ENCODE measurements at places on chromosomes 6 and 20. TPM values are rescaled to one million over a fixed set of nuclear protein-coding genes. Genes with fewer than 3 reads are reported as not detected.

DNA sequence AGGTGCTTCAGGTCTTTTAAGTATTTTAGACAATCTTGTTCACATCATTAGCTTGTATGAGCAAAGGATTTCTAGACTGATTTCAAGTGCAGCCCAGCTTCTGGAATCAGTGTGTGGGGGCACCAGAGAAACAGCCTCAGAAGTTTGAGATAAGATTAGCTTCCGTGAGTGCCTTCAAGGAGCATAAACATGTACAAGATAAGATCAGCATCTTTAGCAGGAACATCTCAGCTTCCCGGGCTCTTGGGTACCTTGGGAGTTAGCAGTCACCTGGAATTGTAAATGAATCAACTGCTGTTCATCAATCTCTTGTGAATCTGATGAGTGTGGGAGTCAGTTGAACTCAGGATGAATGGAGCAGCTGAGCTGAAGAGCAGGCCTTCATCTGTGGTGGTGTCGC, 12.0 kb upstream of the CITED2 start:
- no peak for DNase-seq

RCAN2 gene
- 10.8 TPM for total RNA-seq

DNA sequence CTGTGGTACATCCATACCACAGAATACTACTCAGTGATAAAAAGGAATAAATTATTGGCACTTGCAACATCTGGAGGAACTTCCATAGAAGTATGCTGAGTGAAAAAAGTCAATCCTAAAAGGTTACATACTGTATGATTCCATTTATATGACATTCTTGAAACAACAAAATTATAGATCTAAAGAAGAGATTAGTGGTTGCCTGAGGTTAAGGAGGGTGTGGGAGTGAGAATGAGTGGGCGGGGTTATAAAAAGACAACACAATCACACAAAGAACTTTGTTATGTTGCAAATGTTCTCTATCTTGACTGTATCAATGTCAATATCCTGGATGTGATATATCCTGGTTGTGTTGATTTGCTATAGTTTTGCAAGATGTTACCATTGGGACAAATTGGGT, 21.2 kb downstream of the SNRPB start:
- DNase-seq: no peak

DNA sequence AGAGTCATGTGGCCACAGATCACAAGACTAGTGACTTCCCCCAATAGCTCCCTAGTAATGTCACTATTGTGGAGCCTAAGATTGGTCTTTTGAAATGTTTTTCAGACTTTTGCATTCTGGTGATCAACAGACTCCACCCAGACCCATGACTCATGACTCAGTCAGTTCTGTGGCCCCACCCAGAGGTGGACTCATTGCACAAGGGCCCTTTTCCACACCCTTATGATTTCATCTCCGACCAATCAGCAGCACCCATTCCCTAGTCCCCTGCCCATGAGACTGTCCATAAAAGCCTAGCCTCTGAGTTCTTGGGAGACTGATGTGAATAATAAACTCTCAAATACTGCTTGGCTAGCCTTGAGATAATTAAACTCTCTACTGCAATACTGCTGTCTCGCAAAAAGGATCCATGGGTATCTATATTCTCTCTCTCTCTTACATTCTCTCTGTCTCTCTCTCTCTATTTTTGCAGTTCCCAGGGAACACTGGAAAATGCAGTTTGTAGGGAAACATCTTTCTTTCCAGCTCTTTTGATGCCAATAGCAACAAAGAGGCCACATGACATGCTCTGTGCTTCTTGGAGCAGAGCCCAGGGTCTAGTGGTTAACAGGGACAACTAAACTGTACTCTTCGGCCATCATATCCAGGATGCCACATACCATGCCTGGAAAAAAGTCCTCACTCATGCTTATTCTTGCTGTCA, 71.3 kb upstream of the IYD start:
- DNase-seq: peak; percentile 43

DNA sequence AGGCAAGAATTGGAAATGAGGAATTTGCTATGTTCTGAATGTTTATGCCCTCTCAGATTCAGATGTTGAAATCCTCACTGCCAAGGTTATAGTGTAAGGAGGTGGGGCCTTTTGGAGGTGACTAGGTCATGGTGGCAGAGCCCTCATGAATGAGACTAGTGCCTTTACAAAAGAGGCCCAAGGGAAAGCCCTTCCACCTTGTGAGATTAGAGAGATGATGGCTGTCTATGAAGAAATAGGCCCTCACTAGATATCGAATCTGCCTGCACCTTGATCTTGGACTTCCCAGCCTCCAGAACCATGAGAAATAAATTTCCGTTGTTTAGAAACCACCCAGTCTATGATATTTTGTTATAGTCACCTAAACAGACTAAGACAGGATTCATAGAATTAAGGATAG, 10.4 kb downstream of the ASIP start:
- no peak for DNase-seq

DNA sequence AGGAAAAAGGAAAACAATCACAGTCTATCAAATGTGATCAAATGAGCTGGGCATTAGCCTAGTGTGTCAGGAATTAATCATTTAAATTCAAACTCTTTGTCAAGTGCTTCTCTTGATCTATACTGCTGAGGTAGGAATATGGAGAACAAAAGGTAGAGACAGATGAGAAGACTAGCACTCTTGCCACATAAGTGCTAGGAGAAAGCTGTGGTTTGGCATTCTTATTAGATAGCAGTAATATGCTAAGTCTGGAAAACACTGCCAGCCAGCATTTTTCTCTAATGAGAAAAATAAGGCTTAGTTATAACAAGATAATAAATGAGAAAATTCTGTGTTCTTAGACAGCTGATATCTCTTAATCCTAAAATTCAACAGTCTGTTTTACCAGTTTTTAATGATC, 38.9 kb downstream of the ORC3 start:
- no peak for DNase-seq

PDE10A gene
- 14.0 TPM for total RNA-seq

- DNase-seq: no peak
These were observed 22.2 kb downstream of the PGBD1 start for GRCh38 chr6:28303570-28303969.

GRCh38 chr20:48844996-48845395, 17.2 kb upstream of the PREX1 start:
- no peak for DNase-seq

TUBB2B gene
- total RNA-seq: 87.5 TPM

NSFL1C gene
- total RNA-seq: 28.5 TPM

MACROD2 gene
- total RNA-seq: 5.0 TPM

DNA sequence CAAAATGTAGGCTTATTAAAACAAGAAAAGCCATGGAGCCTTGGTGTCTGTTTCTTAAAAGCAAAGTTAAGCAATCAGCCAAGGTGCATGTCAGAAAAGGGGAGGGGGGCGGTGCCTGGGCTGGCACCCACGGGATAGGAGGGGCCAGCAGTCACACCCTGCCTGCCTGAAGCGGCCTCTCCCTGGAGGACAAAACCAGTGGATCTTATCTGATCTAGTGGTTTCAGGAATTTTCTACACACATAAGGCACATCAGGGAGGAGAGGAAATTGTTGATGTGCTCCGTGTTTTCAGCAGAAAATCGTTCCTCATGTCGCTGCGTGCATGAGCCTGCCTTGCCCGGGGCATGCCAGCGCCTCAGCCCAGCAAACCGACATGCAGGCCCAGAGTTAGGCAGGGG, 276.4 kb downstream of the TAF4 start:
- no peak for DNase-seq

DNA sequence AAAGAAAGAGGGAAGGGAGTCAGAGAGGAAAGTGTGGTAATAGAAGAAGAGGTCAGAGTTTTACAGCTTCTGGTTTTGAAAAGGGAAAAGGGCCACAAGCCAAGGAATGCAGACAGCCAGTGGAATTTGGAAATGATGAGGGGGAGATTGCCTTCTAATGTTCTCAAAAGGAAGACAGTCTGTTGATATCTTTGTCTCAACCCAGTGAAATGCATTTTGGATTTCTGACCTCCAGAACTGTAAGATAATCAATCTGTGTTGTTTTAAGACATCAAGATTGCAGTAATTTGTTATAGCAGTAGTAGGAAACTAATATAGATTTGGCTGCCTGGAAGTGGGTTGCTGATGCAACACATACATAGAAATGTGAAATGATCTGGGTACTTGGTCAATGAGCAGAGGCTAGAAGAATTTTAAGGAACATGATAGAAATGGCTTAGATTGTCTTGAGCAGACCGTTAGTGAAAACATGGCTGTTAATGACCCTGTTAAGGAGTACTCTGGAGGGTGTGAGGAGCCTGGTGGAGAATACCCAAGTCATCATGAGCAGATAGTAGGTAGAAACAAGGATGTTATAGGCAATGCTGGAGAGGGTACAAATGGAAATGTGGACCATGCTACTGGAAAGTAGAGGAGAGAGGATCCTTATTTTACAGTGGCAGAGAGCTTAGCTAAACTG, 255.8 kb upstream of the RAB32 start:
- no peak for DNase-seq

DNA sequence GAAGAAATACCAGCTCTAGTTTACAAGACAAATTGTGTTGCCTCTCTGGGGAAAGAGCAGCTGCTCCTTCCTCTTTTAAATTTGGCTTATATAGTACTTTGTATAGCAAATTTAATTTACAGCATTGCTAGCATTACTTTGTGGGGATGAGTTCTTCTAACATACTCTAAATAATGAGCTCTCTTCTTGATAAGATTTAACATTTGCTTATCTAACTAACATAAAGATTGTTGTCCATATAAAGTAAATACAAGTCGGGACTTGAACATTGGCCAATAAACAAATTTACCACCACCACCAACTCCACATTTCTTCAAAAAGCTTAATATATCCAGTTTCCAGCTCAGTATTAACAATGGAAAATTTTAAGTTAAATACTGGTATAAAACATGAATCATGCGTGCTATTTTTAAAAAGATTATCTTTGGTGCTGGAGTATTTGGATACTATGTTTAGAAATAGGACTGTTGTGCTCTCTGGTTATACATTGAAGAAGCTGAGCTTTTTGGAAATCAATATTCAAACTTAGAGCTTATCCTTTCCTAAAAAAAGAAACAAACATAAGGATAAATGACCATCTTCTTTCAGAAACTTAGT, 1146.9 kb upstream of the GJE1 start:
- peak; percentile 2 for DNase-seq

- no peak for DNase-seq
These were observed 467.4 kb upstream of the CITED2 start for GRCh38 chr6:139841794-139842215.

DNA sequence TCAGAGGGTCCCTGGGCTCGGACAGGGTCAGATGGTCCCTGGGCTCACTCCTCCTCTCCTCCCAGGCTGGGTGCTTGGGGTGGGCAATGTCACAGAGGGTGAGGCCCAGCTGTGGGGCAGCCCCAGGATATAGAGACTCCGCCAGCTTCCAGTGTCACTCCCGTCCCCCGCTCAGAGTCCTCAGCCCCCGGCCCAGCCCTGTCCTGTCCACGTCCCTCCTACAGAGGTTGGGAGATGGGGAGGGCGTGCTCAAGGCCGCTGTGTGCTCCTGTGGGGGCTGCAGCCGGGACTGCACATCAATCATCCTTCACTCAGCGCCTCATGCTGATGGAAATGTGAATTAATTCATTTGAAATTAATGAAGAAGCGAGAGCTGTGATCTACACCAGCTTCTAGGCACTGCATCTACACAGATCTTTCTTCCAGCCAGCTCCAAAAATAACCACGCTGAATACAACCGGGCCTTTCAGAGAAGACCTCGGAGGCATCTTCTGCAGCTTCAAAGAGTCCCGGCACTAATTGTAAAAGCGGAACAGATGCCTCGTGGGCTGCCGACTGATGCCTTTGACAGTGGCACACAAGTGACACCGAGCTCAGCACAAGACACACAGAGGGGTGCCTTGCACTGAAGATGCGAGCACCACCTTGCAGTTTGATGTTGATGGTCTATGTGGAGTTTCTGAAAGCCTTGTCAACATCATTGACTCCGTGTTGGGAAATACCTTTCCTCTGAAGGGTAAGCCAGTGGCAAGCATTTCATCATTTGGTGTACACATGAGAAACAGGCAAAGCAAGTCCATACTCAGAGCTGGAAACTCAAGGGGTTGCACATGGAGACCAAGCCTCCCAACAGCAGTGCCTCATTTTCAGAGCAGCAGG, 39.3 kb downstream of the DACT2 start:
- no peak for DNase-seq

- DNase-seq: no peak
These were observed 273.9 kb upstream of the RNF217 start for GRCh38 chr6:124688369-124688768.

- peak; percentile 62 for DNase-seq
These were observed 182.3 kb downstream of the CDH4 start for GRCh38 chr20:61434341-61434781.

- no peak for DNase-seq
These were observed 38.1 kb upstream of the BMP5 start for GRCh38 chr6:55913228-55914195.

DNA sequence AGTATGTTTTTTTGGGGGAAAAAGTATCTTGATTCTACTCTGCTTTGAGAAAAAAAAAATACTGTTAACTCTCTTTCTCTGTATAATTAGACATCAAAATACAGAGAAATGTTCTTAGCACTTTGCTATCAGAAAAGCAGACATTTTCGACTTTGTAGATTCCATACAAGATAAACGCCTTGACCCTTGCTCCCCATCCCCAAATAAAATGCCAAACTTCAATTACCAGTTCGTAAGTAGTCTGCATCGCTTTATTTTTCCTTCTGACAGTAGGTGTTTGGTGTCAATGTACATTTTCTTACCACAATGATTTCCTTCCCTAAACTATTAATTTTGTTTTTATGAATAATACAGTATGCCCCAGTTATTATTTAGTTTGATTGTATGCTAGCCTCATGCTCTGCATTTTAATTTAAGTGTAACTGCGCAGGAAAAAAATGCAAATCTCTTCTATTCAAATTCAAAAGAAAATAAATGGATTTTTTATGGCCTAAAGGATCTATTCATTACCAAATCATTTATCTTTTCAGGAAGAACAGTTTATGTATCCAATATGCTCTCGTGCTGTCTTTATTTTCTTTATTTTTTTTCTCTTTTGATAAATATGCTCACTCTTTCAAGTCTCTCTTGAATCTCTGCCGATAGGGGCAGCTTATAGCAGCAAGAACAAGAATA, 84.8 kb upstream of the ZNF217 start:
- DNase-seq: no peak

- DNase-seq: no peak
These were observed 72.5 kb downstream of the SMPDL3A start for GRCh38 chr6:122861594-122861993.

OTOR gene
- 0.21 TPM for total RNA-seq

BCLAF1 gene
- 244 TPM for total RNA-seq

DNA sequence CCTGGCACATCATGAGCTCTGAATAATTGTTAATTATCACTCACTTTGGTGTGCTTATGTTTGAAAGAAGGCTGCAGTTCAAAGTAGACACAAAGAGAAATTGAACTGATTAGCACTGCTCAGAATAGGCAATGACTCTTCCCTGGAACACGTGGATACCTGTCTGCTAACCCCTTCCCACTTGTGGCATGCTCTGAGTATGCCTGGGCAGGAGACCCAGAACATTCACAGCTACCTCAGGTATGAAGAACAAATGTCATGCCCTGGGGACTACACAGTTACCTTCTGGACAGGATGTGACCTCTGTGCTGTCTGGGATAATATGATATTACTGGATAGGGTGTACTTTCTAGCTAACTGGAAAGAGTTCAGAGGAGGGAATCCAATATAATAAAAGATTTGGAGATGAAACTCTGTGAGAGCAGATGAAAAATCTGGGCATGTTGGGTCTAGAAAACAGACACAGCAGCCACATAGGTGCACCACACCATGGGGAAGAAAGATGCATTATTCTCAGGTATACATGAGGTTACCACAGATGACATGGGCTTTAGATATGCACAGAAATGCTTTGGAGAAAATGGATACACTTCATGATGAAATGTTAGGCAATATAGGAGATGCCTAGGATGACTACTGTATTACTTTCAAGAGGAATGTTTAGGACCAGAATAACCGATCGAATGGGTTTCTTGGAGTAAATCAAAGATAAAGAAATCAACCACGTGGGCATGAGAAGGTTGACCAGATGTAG, 324.2 kb upstream of the PREP start:
- no peak for DNase-seq

Measured in tongue (tissue), 3 donors.